Hematopoietic multipotent progenitor cell treated with erythropoietin and hydrocortisone succinate and interleukin-3 and kit ligand, for 6 days (in vitro differentiated cells): ENCODE measurements at places on chromosomes 1 and 21.

DNA sequence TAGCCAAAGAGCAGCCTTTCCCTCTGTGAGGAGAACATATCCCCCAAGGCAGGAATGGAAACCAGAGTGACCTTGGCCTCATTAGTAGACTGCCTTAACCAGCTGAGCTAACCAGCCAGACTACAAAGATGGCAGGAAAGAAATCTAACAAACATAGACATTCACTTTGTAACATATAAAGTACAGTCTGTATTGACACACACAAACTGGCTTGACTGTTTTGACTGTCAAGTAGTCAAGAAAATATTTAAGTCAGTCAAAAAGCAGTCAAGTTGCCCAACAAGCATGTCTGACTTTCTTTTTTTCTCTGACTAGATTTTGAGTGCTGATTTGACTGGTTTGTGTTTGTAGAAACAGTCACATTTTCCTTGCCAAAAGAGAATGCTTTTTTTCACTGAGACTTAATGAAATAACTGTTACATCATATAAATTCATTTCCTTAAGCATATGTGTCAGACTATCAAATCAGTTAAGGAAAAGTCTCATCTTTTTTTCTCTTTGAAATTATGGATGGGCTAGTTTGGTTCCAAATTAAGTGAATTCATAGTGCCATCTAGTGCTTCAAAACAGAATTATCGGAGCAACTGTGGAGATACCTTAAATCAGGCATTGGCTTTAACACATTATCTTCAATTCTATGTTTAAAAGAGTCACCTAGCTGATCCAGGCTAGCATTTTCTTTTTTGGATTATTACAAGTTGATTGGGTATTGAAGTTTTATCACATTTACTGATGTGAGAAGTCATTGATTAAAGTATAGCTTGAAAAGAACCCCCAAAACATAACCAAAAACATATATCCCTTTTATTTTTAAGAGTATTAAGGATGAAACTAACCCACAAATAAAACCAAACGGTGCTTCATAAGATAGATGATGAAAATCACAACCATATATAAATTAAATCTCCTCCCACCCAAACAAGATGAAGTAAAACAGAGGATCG is 75.0 kb downstream of the ATP6V1G3 start:
- DNase-seq: peak; percentile 75

- no peak for DNase-seq
Measured at GRCh38 chr21:31130821-31131220, 92.5 kb upstream of the KRTAP19-8 start.

DNA sequence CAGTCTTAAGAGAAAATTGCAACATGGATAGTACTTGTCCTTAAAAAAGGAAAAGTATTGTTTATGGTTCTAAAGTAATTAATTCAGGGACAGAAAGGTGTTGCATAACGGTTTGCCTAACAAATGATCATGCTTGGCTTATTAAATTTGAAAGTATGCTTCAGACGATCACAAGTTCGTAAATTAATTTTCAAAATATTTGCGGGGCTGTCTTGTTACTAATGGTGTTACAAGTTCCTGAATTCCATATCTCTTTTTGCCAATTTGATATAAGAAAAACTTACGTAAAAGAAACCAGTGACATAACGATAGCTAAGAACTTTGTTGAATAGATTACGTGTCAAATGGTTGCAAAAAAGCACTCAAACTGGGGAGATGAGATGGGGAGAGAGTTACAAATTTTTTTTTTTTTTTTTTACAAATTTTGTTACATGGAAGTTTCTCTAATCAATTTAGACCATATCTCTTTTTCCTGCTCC is 1.3 kb downstream of the AGO3 start:
- no peak for DNase-seq

DNA sequence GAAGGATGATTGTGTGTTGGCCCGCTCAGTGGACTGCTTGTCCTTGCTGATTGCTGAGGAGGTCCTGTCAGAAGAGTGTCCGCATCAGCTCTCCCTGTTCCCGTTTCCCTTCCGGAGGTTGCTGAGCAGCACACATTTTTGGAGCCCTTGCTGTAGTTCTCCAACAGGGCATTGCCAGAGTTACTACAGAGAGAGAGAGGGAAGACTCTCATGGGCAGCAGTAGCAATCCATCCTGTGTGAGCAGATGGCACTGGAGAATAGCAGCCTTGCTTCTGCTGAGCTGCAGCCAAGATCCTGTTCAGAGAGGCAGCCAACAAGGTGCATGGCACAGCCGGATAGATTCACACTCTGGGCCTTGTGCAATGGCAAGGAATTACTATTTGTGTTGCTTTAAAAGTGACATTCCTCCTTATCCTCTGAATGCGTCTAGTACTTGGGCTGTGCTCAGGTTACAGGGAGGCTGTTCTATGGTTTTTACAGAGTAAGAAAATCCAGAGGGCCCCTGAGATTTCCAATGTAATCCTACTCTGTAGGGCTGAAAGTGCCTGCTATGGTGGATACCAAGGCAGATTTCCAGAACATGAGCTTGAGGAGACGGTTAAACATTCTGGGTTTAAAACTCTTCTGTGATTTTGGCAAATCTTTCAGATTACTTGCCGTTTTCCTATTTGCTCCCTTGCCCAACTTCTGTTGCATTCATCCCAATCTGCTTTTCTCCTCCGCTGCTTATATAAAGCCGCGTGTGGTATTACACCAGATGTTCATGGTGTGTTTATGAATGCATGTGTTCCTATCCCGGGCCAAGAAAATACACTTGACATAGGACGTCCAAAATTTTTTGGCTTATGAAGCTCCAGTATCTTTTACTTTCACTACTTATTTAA is 27.4 kb downstream of the AK4 start:
- no peak for DNase-seq

DNA sequence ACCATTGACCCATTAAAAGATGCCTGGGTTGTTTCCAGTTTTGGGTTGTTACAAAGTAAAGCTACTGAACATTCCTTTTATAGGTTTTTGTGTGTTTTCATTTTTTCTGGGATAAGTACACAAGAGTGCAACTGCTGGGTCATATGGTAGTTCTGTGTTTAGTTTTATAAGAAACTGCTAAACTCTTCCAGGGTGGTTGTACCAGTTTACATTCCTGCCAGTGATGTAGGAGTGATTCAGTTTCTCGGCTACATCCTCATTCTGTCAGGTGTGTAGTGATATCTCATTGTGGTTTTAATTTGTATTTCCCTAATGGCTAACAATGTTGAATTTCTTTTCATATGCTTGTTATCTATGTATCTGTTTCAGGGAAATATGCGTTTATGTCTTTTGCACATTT is 58.5 kb upstream of the DNAJC6 start:
- DNase-seq: no peak

- DNase-seq: no peak
Measured at GRCh38 chr1:17586172-17586964, 46.9 kb downstream of the ARHGEF10L start.

DNA sequence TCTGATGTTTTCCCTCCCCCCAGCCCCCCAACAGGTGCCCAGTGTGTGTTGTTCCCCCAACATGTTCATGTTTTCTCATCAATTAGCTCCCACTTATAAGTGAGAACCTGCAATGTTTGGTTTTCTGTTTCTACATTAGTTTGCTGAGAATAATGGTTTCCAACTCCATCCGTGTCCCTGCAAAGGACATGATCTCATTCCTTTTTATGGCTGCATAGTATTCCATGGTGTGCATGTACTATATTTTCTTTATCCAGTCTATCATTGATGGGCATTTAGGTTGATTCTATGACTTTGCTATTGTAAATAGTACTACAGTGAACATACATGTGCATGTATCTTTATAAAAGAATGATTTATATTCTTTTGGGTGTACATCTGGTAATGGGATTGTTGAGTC is 24.6 kb downstream of the ZNF678 start:
- DNase-seq: no peak

DNA sequence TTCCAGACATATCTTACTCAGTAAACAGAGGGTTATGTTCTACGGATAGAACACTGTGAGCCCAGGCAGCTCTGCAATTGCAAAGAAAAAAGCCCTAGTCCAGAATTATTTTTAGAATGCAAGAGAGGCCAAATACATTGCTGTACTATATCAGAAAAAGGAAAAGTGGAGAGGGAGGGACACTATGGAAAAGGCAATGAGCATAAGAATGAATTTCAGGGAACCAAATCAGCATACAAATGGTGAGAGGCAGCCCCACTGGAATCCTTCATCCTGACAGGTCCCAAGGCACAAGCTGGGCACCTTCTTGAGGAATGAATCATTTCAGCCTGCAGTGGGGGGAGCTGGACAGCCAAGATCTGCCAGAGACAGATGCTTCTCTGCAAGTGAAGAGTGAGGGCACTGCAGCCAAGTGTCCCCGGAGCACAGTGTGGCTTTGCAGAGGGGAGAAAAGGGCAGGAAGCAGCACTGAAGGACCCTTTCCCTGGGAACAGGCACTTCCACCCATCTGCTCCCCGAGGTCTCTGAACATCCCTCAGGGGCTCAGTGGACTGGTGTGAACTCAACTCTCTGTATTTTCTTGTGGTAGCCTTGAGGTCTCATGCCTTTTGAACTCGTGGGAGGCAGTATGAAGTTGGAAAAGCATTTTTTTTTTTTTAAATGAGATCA is 115.6 kb downstream of the XCL2 start:
- DNase-seq: no peak

DNA sequence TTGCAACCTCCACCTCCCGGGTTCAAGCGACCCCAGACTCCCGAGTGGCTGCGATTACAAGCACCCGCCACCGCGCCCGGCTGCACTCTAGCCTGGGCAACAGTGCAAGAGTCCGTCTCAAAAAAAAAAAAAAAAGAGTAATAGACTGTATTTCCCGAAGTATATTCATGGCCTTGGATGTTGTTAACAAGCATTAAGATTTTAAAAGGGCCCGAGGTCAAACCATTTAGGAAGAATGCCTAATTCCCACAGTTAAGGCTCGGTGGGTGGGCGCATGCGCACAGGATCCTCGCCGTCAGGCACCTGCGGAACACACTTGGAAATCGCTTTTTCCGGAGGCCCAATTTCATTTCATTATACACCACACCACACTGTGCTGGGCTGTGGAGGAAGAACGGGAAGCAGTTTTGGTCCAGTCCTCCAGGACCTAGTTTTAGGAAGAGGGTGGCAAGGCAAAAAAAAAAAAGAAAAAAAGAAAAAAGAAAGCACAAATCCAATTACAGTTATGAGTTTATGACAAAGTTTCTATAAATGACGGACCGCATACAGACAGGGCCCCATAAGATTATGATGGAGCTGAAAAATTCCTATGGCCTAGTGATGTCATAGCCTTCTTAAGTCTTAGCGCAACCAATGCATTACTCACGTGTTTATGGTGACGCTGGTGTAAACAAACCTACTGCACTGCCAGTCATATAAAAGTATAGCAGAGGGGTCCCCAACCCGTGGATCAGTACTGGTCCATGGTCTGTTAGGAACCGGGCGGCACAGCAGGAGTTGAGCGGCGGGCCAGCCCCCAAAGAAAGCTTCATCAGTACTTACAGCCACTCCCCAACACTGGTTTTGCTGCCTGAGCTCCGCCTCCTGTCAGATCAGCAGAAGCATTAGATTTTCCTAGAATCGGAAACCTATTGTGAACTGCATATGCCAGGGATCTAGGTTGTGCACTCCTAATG is 38.2 kb downstream of the H3-3A start:
- peak; percentile 66 for DNase-seq

DNA sequence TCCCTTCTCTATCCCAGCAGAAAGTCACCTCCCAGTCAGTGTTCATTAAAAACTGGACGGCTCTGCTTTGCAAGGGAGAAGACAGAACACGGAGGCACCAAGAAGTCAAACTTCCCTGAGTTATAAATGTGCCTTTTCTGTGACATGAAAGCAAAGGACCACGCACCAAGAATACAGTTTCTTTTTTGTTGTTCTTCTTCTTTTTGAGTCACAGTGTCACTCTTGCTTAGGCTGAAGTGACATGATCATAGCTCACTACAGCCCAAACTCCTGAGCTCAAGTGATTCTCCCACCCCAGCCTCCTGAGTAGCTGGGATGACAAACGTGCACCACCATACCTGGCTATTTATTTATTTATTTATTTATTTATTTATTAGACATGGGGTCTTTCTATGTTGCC is 22.7 kb downstream of the GLUL start:
- DNase-seq: no peak

DNA sequence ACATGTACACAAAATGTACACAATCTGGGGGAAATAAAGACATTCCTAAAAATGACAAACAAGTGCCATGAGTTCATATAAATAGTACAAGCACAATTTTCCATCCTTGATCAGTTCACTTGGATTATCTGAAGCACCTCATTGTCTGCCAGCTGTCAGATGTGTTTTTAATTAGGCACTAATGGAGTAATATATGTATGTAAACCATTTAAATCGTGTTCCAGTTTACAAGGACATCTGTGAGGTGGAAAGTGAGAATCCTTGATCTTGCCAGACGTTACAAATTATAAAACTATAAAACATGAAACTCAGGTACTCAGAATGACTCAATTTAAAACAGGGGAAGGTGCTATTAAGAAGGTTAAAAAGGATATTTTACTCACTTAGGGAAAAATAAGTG is 1312.2 kb downstream of the PLA2G4A start:
- no peak for DNase-seq

- DNase-seq: no peak
Measured at GRCh38 chr1:44945967-44946366, 40.4 kb downstream of the EIF2B3 start.

DNA sequence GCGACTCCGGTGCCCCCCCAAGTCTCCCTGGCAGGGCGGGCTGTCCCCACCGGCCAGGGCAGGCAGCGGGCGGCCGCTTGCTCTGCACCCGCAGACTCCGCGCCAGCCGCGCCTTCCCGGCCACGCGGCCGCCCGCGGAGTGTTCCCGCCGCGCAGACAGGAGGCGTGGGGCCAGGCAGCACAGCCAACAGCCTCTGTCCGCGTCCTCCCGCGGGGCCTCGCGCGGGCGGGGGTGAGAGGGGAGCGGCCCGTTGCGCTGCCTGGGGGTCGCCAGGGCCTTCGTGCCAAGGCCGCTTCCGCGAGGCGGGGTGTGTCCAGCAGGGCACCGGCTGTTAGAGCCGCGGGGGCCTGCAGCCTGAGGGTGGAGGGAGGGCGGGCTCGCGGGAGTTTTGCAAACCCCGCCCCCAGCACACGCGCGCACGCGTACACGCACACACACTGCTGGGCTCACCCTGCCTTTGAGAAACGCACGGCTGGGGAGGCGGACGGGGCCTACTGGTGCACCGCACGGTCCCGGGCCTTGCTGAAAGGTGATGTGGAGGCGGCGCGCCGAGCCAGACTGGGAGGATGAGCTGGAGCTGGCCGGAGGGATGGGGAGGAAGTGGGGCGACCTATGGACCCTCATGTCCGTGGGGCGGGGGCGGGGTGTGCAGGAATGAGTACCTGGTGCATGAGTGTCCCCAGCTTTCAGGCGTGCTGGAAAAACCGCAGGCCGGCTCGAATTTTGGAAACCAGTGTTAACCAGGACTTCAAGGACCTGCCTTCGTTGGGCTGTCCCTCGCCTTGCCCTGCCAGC is 41.5 kb downstream of the KIAA1614 start:
- peak; percentile 77 for DNase-seq

GRCh38 chr1:207821464-207822045 is 69.7 kb downstream of the CD46 start:
- no peak for DNase-seq

DNA sequence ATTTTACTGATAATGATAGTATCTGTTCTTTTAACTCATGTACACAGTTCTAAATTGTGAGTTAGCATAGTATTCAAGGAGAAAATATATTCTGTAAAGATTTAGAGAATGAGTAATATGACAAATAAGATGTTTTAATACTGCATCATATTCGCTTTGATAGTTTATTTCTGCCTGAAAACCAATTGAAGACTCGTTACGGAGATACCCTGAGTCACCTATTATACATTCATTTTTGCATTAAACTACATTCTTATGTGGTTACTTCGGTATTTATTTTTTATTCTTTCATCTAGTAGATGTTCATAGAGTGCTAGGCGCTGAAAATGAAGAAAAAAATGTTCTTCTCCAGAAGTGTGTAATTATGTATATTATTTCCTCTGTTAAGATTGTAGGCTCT is 5.3 kb downstream of the UHMK1 start:
- no peak for DNase-seq

GRCh38 chr1:226425431-226426031 is 17.6 kb upstream of the PARP1 start:
- peak; percentile 42 for DNase-seq
